ENCODE measurements at places on chromosomes 7 and 10. TPM values are rescaled to one million over a fixed set of nuclear protein-coding genes. Genes with fewer than 3 reads are reported as not detected.

- DNase-seq = no peak
Measured at GRCh38 chr10:92381543-92381954, 90.6 kb downstream of the MARCHF5 start.

GRCh38 chr7:156969972-156970420 lies 20.5 kb downstream of the NOM1 start:
- no peak for DNase-seq

GRCh38 chr10:95389982-95390381 lies 99.2 kb upstream of the PDLIM1 start:
- DNase-seq = no peak

DNA sequence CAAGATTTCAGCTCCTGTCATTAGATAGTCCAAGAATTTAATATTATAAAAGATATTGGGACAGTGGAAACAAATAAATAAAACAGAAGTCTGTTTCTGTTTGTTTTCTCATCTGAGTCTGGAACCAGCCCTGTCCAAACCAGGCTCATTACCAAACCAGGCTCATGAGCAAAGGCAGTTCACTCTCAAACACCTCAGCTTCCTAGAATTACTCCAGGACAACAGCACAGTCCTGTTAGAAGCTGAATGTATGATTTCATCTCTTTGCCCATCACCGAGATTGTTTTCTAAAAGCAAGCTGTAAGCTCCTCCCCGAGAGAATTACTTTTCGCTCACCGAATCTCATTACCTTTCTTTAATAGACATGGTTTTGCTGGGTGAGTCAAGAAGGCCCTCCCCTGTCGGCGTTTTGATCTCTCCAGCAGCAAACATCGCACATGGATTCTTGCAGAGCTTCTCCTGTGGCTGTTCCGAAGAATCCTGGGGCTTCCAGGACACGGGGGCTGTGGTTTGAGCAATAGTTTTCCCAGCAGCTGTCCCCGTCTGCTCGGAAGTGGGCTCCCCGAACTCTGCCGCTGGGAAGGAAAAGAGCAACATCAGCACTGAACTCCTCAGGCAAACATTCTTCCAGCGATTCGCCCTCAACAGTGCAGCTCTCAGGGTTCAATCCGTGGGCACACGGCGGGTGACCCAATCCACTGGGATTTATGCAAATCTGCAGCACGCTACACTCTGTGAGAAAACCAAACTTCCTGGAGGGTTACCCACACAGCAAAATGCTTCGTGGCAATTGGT lies 112.5 kb downstream of the SVIL start:
- no peak for DNase-seq

DNA sequence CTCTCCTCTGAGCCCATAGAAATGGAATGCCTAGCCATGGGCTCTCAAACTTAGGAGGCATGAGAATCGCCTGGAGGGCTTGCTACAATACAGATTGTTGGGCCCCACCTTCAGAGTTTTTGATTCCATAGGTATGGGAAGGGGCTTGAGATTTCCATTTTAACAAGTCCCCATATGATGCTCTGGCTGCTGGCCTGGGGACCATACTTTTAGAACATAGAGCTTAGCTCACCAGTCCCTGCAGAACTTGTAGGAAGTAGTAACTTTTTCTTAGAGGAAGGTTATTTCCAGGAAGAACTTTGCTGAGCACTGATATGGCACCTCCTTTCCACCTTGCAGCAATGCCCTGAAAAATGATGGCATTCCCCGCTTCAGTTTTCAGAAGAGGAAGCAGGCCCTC lies 177.0 kb upstream of the ZMIZ1 start:
- no peak for DNase-seq

The KIN gene
- 3.8 TPM for polyA plus RNA-seq

The TRIM50 gene
- 0.14 TPM for polyA plus RNA-seq

Measured in liver (tissue), 10 donors.